A673 (cell line): ENCODE measurements at places on chromosomes 13 and 19. TPM values are rescaled to one million over a fixed set of nuclear protein-coding genes. Genes with fewer than 3 reads are reported as not detected.

Gene TMEM255B
- total RNA-seq: 0.06 and 0.15 TPM in 2 replicates

DNA sequence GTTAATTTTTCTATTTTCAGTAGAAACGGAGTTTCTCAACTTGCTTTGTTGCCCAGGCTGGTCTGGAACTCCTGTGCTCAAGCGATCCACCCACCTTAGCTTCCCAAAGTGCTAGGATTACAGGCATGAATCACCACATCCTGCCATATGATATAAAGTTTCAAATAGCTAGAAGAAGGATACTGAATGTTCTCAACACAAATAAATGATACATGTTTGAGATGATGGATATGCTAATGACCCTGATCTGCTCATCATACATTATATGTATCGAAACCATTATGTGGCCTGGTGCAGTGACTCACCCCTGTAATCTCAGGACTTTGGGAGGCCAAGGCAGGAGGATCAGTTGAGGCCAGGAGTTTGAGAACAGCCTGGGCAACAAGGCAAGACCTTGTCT, 11.5 kb downstream of the CIB3 start:
- DNase-seq: no peak

DNA sequence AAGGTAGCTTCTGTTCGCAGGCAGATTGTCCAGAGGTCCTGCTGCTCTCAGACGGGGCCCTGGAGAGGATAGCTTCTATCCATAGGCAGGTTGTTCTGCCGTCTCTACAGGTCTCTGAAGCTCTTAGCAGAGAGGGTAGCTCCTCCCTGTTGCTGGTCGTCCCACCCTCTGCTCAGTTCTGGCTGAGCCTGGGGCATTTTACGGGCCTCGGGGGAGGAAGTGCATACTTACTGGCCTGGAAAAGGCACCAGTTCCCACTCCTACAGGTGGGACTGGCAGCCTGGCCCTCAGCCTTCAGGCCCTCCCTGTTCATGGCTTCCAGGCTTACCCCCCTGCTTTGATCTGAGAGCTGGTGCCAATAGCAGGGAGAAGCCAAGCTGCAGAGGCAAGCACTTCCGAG, 42.3 kb downstream of the USPL1 start:
- peak; percentile 59 for DNase-seq

Gene ZNF443
- 4.3 and 5.2 TPM in 2 replicates for total RNA-seq

Gene KLK8
- total RNA-seq: not detected in 2 replicates

DNA sequence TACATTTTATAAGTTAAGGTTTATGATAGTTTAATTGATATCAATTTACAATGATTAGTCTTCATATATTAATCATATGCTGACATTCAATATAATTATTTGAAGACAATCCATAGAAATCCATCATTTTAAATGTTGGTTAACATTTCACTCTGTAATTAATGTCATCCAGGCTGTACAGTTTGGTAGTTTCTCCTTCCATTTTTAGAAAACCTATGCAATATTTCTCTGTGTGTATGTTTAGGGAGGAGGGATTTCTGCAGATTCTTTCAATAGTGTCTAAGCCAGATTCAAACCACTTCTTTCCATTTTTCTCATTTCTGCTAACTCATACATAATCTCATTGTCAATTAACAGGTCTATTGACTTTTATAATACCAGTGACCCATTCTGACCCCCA, 1159.0 kb upstream of the ATXN8OS start:
- no peak for DNase-seq
